NCI-H1092 treated with DMSO at 0.1 percent for 48 hours (cell line): ENCODE measurements at places on chromosomes 3 and 15.

- no peak for DNase-seq
Observed at GRCh38 chr3:151144016-151144415, 58.6 kb downstream of the MED12L start.

- peak; percentile 44 for DNase-seq
Observed at GRCh38 chr3:127139601-127140500, 53.1 kb upstream of the PRR23E start.

DNA sequence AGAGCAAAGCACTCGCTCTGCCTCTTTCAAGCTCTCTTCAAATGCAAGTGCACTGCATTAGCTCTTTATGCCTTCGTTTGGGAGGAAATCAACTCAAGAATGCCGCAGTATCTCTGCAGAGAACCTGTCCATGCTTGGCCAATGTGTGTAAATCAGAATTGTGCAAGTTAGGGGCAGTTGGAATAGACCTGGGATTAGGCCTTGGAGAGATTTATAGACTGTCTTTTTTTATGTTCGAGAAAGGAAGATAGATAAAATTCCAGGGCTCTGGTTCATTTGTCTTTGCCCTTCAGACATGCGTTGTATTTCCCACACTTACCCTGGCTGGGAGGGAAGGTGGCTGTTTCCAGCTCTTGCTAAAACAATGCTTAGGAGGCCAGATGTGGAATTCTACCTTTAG, 163.7 kb downstream of the MOBP start:
- DNase-seq = no peak

DNA sequence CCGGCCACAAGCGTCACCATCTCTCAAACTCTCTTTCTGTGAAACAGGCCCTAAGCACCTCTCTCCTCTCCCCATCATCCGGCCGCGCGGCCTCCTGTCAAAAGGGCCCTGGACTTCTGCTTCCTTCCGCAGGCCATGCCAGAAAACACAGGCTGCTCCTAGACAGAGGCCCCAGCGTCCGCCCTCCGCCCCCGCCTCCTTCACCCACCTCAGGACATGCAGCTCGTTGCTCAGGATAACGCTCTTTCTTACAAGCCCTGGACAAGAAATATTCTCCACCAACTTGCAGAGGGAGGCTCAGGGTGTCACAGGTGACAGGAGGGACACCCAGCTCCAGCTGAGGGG, 212.0 kb downstream of the XXYLT1 start:
- no peak for DNase-seq

GRCh38 chr3:182212479-182213076, 500.9 kb downstream of the SOX2 start:
- peak; percentile 37 for DNase-seq

DNA sequence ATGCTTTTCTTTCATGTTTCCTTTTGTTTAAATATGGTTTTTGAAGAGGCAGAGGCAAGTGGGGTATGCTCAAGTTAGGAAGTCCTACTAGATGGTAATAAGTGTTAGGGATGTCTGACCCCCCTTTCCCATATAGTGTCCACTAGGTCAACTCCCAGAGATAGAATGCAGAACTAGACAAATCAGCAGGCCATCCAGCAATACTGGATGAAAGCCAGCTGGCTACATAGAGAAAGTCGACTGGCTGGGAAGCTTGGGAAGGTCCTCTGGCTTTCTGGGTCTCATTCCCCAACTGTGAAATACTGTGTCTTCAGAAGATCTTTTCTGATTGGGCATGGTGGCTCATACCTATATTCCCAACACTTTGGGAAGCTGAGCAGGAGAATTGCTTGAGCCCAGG, 113.8 kb downstream of the SNRK start:
- DNase-seq = no peak

DNA sequence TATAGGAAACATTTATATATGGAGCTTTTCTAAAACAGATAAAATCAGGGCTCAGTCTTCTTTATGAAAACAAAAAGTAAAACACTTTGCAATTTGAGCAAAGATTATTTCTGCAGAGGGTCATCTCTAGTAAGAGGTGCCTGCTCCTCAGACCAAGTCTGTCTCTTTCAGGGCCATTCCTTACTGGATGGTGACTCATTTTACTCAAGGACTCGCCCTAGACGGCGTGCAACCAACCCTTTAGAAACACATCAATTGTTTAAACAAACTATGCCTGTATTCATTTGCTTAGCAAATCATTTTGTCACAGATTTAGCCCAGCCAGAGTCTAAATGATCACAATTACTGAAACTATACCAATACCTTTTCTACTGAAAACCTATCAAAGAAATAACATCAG, 242.8 kb upstream of the ICE2 start:
- no peak for DNase-seq
